Aortic smooth muscle cell (primary cell): ENCODE measurements at places on chromosomes 11 and 22. TPM values are rescaled to one million over a fixed set of nuclear protein-coding genes. Genes with fewer than 3 reads are reported as not detected.

Gene TPBGL
- total RNA-seq: not detected in 2 replicates

Gene GAL3ST1
- 0.06 TPM in 1 of 2 replicates, not detected in the other for total RNA-seq

Gene OR2AG2
- 0.13 and 0.19 TPM in 2 replicates for total RNA-seq

Gene PATE4
- not detected in 2 replicates for total RNA-seq

Gene UBQLNL
- 0.12 and 0.13 TPM in 2 replicates for total RNA-seq

Gene CAVIN3
- total RNA-seq: 307 and 433 TPM in 2 replicates

Gene CLMP
- 146 and 169 TPM in 2 replicates for total RNA-seq

Gene PHLDB1
- total RNA-seq: 112 and 117 TPM in 2 replicates

Gene NARS2
- total RNA-seq: 9.0 and 9.8 TPM in 2 replicates

Gene TEX54
- total RNA-seq: not detected in 2 replicates

Gene GLB1L3
- total RNA-seq: not detected in 2 replicates

Gene SHANK2
- 1.6 and 2.6 TPM in 2 replicates for total RNA-seq

Gene C11orf65
- 0.62 and 1.2 TPM in 2 replicates for total RNA-seq

Gene WNT11
- 0.26 and 0.68 TPM in 2 replicates for total RNA-seq

Gene KRTAP5-1
- total RNA-seq: not detected in 2 replicates

Gene PHETA2
- 11.4 and 16.2 TPM in 2 replicates for total RNA-seq

Gene TRPM5
- not detected in 2 replicates for total RNA-seq
